Kidney (tissue), 22 donors: ENCODE measurements at places on chromosomes 5 and 9. TPM values are rescaled to one million over a fixed set of nuclear protein-coding genes. Genes with fewer than 3 reads are reported as not detected.

DNA sequence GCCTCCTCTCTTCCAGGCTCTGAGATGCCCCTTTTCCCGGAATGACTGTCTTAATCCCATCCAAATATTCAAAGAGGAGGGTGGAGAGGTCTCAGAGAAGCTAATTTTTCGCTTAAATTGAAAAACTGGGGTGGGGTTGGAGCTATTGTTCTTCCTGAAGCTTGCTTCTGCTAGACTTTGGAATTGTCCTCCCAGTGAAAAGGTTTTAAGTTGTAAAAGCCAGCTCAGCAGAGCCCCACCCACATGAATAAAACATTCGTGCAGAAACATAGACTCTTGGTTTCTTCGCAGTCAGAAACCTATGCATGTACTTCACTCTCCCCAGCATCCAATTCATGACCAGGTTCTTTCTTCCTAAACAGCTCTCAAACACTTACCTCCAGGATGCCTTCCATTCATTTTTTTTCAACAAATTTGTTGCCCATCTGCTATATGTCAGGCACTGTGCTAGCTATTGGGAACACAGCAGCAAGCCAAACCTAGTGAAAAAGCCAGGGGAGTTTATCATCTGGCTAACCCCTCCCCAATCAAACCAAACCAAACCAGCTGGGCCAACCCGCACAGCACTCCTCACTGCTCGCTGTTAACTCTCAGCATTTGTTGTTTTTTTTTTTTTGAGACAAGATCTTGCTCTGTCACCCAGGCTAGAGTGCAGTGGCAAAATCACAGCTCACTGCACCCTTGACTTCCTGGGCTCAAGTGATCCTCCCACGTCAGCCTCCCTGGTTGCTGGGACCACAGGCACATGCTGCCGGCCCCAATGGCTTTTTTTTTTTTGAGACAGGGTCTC, 37.9 kb upstream of the OCLN start:
- peak; percentile 7 for DNase-seq

Gene SPATA31E1
- not detected for total RNA-seq

- no peak for DNase-seq
Observed at GRCh38 chr5:35890021-35891020, 33.6 kb downstream of the IL7R start.

DNA sequence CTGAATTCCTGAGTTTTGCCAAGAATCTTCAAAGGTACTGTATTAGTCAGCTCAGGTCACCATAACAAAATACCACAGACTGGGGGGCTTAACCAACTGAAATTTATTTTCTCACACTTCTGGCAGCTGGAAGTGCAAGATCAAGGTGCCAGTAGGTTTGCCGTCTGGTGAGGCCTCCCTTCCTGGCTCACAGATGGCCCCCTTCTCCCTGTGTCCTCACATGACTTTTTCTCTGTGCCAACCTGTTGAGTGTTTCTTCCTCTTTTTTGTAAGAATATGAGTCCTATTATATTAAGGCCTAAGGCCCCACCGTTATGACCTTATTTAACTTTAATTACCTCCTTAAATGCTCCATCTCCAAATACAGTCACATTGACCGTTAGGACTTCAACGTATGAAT, 156.1 kb upstream of the KIF2A start:
- DNase-seq, result no peak

GRCh38 chr9:135303280-135303647, 176.3 kb upstream of the PPP1R26 start:
- DNase-seq, result peak; percentile 1

GRCh38 chr5:158637039-158637438, 462.7 kb downstream of the EBF1 start:
- DNase-seq, result peak; percentile 11

DNA sequence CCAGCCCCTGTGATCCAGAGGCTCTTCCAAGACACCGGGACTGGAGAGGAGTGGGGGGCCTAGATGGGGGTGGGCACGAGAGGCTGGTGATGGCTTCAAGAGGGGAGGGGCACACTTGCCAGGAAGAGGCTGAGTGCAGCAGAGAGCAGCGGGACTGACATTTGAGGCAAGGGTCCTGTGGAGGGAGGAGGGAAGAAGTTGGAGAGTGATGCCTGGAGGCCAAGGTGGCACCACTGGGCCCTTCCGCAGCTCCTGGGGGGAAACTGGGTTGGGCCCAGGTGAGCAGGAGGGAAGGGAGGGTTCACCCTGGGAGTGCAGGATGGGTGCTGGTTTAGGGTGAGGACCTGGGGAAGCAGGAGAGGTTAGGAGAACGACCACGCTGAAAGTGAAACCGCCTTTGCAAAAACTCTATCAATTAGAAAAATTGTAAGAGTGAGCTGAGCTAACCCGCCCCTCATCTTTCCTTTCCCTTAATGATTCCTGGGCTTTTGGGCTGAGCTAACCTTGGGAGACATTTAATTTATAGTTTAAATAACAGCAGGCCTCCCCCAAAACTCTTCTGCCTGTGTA, 26.2 kb downstream of the ABO start:
- no peak for DNase-seq

Gene FGF10
- 6.3 TPM for total RNA-seq

- DNase-seq, result no peak
Observed at GRCh38 chr5:56513141-56513540, 280.0 kb upstream of the ANKRD55 start.
